Osteocyte (in vitro differentiated cells): ENCODE measurements at places on chromosomes 1 and 21. TPM values are rescaled to one million over a fixed set of nuclear protein-coding genes. Genes with fewer than 3 reads are reported as not detected.

DNA sequence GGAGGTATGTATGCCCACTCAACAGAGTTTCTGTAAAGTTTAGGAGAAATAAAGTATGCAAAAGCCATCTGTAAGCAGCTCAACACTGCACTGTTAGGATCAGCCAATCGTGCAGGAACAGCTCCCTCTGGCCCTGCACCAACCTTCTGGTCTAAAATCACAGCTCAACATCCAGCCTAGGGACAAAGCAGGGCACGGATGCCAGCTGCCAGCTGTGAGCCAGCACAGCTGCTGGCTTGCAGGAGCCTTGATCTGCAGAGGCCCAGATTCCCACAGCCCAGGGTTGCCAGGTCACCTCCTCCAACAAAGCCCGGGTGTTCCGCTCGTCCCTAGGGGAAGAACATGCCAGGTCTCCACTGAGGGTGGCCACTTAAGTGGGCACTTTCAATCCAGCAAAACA lies 8.6 kb downstream of the ACOT7 start:
- no peak for DNase-seq

DNA sequence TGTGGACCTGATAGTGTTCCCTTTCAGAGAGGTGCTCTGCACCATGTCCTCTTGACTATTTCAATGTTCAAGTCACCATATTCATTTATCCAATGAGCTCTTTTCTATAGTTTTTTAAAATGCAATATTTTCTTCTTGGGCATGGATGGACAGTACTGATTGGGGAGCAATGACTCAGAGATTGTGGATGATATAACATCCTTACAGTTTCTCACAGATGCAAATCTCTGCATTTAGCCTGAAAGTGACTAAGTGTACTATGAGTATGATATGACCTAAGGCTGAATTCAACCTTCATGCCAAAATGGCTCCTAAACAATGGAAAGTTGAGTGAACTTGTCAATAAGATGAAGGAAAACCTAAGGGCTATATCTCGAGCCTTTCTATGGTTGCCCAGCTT lies 36.5 kb downstream of the C4BPA start:
- DNase-seq, result no peak

DNA sequence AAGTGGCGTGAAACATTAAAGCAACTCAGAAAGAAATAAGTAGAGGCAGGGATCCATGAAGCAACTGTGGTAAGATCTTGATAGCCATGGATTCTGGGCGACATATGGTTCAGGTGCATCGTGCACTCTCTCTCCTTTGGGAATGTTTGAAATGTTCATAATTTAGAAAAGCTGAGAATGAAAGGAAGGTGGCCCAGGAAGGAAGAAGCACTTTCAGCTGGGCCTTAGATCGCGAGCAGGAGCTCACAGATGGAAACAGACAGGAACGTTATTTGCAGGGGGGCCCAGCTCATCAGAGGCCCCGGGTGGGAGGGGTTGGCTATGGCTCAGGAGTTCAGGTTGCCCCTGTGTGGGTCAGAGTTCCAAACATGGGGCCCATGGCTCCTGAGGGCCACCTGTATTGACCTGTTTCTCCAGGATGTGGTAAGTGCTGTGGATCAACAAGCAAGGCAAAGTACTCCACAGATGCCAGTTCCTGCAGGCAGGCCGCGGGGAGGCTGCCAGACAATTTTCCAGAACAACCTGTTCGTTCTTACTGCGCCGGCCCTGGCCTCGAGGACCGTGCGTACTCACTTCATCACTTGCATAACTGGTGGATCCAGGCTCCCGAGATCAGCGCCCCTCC lies 253.2 kb downstream of the TOMM20 start:
- DNase-seq, result no peak

DNA sequence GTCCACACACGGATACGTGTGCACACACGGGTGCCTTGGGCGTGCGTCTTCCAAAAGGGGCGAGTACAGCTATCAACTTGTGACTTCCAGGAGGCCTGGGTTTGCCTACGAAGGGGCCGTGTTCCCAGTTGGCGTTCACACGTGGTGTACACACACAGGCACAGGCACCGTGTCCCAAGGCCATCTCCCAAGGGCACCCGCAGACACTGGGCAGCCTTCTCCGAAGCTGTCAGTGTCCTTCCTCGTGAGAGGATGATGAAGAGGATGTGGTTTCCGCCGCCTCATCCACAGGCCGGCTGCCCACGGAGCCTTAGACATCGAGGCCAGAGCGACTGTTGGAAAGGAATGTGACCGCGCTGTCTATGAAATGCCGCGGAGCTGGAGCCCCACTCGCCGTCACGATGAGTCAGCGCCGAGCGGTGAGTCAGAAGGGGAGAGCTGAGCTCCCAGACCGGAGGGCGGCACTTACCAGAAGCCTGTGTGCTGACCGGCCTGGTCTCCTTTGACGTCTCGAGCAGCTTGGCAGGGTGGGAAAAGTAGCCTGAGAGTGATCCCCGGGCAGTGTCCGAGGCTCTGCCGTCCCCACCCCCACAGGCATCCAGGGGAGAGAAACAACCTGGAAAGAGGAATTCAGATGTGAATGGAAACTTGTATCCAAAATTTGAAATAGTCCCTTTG lies 141.4 kb upstream of the ARHGEF16 start:
- DNase-seq, result peak; percentile 97

DNA sequence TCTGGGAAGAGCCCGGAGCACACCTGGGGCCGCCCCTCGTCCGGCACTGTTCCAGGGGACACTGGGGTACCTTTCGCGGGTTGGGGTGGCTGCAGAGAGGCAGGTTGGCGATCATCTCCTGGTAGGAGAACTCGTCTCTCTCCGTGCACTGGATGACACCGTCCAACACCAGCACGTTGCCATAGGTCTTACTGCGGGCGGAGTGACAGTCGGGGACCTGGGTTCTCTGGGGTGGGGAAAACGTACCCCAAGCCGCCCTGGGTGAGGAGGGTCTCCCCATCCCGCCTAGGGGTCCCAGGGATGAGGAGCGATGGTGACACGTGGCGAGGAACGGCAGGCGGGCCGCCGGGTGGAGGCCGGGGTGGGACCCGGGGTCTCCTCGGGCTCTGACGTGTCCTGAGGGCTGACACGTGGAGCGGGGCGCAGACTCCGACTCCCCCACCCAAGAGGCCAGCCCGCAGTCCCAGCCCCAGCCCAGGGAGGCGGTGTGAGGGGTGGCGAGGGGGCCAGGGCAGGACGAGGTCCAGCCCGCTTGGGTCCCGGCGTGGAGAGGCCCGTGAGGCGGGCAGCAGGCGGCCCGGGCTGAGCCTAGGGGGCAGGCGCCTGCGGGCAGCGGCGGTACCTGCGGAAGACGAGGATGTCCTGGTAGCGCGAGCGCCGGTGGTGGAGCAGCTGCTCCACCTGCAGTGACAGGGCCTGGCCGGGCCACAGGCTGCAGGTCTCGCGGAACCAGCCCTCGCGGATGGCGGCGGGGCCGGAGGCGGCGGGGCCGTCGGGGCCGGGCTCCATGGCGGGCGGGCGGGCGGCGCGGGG lies 457 bp downstream of the SRM start:
- no peak for DNase-seq

Gene ADAM30
- not detected in 2 replicates for total RNA-seq

DNA sequence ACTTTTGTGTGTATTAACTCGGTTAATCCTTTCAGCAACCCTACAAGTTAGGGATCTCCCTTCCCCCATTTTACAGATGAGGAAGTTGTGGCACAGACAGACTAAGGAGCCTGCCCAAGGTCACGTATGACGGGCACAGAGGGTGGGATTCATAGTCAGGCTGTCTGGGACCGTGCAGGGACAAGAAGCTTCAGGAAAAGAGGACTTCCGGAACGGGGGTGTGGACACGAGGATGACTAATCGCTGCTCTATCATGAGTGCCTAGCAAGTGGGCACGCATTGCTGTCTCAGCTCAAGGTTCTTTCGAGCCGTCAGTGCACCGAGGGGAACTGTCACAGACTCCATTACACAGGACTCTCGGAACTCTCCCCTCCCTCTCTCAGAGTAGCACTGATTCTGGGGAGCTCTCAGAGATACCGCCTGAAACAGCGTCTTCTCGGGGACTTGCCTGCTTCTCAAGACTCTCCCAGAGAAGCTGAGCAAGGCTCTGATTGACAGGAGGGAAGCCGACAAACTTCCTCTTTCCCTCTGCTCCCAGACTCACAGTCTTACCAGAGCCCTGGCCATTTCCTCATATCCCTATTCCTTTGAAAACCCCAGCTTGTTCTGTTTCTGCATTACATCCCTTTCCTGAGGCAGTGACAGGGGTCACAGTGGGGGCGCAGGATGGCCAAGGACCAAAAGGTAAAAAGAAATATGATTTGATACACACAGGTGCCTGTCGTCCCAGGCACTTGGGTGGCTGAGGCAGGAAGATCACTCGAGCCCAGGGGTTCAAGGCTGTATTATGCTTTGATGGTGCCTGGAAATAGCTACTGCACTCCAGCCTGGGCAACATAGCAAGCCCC lies 14.4 kb downstream of the FHAD1 start:
- DNase-seq, result peak; percentile 71

DNA sequence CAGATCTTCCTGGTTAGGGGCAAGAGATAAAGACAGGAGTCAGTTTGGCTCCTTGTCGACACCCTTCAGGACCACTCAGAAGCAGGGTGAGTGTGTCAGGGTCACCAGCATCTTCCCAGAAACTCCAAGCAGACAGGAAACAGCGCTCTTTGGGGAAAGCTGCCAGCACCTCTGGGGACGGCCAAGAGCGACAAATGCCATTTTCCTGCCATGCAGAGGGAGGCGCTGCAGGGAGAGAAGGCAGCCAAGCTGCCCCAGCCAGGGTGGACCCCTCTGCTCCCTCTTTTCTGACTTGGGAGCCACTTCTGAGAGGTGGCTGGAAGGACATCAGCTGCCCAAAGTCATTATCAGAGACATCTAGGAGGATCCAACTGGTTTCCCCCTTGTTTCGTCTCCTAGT lies 29.0 kb downstream of the SIM2 start:
- peak; percentile 63 for DNase-seq

DNA sequence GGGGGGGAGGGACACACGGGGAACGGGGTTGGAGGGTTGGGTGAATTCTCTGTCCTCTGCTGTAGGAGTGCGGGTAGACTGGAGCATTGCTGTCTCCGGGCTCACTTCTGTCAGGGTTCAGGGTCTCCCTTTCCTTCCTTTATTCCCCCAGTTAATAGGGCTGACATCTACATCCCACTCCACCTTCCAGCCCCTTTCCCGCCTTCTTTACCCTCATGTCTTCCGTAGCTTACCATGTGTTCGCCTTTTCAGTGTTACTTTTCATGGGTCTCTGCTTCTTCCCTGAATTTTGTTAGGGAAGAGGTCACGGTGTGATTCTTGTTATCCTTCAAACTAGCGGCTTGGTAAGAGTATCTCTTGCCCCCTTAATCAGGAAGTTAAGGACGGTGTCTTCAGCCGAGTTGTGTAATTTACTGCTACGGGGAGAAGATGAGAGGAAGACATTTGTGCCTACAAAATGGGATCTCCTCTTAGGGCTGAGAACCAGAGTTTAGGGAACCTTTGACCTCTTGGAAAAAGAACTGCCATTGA lies 917 bp downstream of the RAP1A start:
- DNase-seq, result no peak

- no peak for DNase-seq
Observed at GRCh38 chr1:3222042-3222692, 153.2 kb downstream of the PRDM16 start.

DNA sequence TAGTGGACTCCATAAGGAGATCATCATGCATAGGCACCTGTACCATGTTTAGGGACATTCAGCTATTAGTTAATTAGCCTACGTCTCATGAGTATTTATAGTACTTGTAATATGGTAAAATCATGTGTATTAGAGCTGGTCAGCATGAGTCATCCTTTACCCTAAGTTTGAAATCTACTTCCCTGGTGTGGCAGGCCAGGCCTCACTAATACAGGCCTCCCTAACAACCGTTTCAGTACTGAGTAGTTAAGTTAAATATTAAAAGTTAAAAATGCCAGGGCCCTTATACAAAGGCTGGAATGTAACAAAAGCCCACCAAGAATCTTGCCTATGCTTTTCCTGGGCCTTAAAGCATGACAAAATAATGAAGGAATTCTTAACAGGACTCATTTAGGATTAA lies 356.3 kb upstream of the DPYD start:
- no peak for DNase-seq

Gene LCE1C
- not detected in 2 replicates for total RNA-seq

Gene ARTN
- total RNA-seq, result 0.81 and 1.1 TPM in 2 replicates

DNA sequence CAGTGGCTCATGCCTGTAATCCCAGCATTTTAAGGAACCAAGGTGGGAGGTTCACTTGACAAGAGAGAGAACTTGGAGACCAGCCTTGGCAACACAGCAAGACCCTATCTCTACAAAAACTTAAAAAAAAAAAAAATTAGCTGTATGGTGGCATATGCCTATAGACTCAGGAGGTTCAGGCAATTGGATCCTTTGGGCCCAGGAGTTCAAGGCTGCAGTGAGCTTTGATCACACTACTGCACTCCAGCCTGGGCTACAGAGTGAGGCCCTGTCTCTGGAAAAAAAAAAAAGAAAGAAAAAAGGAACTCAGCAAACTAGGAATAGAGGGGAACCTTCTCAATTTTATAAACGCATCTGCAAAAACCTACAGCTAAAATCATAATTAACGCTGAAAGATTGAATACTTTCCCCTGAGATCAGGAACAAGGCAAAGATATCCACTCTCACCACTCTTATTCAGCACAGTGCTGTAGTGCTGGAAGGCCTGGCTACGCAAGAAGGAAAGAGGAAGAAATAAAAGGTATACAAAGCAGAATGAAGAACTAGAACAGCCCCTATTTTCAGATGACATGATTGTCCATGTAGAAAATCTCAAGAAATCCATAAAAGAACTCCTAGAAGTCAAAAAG lies 21.6 kb downstream of the HSF2BP start:
- DNase-seq, result no peak

DNA sequence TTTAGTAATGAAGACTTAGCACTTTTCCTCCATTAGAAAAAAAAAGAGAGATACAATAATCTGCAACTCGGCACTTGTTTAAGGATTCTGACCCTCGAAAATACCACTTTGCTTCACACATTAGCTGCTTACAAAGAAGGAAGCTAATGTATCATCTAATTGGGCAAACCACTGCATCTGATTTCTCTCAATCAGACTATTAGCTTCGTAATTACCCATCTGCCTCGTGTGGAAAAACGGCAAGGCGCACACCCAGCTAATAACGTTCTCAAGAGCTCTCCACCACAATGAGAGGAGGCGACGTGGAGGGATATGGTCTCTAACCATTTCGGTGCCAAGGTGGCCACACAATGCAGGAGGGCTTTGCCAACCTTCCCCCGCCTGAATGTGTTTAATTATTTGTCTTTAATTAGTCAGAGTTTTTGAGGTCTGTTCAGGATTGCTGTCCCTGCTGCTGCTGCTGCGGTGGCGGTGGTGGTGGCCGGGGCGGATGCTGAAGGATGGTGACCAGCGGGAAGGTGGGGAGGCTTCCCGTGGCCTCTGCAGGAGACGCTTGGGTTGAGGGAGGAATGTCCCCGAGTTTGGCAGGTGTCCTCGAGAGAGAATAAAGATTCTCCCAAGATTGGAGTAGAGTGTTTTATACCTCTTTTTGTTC lies 374.5 kb downstream of the RPS6KC1 start:
- peak; percentile 83 for DNase-seq
